Esophagus mucosa (tissue), 1 donor: ENCODE measurements at places on chromosomes 6 and 20.

DNA sequence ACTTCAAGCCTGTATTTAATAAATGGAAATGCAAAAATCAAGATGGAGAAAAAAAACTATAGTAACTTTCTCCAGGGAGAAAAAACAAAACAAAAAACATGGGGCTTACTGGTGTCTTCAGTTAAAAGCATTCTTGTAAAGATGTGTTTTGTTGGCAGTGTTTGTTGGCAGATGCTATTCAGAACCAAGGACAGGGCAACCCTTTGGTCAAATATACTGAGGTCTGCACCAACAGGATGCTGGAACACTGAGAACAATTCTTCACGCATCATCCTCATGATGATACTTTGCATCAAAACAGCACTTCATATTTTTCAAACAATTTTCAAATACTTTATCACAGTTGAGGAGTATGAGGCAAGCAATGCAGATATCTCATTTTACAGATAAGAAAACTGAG lies 63.7 kb upstream of the CBLN4 start:
- ATAC-seq, result no peak

GRCh38 chr6:90610301-90610750 lies 23.5 kb upstream of the MAP3K7 start:
- ATAC-seq, result no peak

- ATAC-seq, result no peak
Observed at GRCh38 chr6:18166312-18167036, 11.3 kb downstream of the KDM1B start.

DNA sequence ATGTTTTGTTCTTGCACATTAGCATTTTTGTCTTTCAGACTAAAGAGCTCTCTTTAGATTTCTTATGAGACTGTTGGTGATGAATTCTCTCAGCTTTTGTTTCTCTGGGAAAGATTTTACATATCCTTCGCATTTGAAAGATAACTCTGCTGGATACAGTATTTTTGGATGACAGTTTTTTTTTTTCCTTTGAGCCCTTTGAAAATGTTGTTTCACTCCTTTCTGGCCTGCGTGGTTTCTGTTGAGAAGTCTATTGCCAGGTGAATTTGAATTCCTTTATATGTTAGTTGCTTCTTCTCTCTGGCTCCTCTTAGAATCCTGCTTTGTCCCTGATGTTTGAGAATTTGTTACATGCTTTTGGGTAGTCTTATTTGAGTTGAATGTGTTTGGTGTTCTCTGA lies 22.2 kb upstream of the KIAA1586 start:
- no peak for ATAC-seq

DNA sequence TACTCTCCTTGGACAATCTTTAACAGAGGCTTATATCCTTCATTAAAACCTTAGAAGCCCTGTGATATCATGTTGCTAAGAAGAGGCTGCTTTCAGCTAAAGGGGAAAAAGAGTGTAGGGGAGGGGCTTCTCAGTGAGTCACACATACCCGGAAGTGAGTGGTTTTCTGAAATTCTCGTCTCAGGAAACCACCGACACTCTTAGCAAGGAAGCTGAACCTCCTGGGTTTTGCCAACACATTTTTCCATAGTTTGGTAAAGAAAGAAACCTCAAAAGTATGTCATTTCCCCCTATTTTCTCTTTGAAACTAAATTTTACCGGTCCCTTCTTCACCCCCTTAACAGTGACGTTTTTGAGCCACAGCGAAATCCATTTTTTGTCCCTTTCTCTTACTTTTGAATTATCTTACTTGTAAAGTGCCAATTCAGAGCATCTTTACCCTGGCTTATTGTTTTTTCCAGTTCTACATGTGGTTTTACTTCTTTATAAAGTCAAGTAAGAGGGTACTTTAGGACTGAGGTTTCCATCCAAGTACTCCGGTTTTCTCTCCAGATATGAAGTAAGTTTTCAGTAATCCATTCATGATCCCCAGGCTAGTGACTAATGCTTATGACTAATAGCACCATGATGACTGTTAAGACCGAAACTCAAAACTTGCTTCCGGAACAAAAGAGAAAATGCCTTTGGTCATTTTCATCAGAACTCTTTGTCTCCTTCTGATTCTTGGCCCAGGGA lies 219.3 kb downstream of the ARHGAP18 start:
- ATAC-seq, result peak; percentile 90

- no peak for ATAC-seq
Observed at GRCh38 chr6:33699131-33699530, 12.4 kb downstream of the UQCC2 start.

GRCh38 chr20:62457098-62457497 lies 18.7 kb downstream of the GATA5 start:
- ATAC-seq, result no peak

- ATAC-seq, result peak; percentile 50
Observed at GRCh38 chr20:10580700-10581099, 93.1 kb downstream of the JAG1 start.

- ATAC-seq, result no peak
Observed at GRCh38 chr6:147046141-147046877, 157.9 kb upstream of the STXBP5 start.

DNA sequence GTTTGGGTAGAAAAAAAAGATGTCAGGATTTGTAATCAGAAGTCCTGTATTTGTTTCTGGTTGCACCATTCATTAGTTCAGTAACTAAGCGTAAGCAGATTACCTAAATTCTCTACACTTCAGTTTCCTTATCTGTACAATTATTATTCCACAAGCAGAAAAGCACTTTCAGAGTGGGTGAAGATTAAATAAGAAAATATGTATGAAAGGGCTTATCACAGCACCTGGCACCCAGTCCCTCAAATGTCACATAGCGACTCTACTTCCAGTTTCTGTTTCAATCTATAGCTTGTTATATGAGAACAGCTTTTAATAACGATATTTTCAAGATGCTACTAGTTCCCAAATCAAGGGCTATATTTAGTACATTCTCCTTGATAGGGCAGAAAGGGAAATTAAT lies 31.4 kb downstream of the RGS17 start:
- ATAC-seq, result no peak

DNA sequence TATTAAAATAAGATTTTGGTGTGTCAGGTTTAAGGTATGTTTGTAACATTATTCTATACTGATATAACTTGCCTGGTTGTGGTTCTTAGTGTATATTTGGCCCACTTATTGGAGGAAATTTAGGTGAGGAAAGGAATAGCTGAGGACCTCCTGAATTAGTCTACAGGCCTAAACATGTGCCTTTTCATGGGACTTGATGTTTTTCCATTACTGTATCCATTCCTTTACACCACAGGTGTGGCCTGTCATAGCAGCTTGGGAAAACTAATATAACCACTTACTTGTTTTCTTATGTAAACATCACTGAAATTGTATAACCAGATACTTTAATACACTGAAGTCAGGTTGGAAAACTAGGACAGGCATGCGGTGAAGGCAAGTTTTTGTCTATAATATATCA lies 27.6 kb downstream of the BCKDHB start:
- no peak for ATAC-seq

GRCh38 chr6:132161283-132161682 lies 210.1 kb upstream of the CCN2 start:
- no peak for ATAC-seq

DNA sequence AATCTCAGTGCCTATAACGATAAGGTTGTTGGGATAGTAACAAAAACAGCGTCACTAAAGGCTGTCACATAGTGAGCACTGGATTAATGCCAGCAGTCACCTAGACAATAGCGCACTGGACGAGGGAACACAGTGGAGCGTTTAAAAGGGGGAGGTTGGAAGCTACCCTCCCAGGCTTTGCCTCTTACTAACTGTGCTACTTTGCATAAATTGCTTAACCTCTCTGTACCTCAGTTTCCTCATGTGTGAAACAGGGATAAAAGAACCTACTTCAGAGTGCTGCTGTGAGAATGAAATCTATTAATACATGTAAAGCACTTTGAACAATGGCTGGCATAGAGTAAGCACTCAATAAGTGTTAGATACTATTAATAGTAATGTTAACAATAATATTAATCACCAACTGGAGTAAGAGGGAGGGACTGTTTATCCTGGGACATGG lies 10.5 kb downstream of the BCL2L1 start:
- peak; percentile 36 for ATAC-seq

GRCh38 chr6:131657222-131657621 lies 20.1 kb downstream of the ENPP3 start:
- no peak for ATAC-seq

DNA sequence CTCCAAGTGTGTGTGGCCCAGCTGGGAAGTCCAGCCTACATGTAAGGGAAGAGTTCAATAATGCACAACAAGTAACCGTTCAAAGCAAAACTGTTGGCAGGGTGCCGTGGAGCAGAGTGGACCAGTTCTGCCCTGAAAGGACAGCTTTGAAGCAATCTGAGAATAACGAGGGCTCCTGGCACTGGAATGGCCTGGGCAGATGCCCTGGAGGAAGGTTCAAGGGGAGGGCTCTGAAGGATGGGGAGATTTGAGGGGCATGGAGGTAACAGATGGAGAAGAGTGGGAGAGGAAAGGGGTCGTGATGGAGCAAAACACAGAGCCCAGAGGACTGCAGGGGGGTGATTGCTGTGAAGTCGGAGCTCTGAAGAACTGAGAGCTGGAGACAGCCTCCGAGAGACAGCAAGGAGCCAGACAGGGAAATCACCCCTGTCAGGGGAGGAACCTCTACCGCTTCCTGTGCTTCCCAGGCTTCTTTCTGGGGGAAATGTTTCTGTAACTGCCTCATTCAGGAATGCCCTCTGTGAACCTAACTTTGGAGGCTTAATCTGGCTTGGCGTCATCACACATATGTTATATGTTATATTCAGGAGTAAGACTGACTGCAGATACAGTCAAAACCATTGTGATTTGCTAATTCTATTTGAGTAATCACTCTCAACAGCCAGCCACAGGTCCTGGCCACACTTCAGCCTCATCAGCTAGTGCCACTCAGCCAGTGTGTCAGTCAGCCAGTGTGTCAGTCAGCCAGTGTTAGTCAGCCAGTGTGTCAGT lies 41.2 kb downstream of the ZC3H12D start:
- ATAC-seq, result no peak

DNA sequence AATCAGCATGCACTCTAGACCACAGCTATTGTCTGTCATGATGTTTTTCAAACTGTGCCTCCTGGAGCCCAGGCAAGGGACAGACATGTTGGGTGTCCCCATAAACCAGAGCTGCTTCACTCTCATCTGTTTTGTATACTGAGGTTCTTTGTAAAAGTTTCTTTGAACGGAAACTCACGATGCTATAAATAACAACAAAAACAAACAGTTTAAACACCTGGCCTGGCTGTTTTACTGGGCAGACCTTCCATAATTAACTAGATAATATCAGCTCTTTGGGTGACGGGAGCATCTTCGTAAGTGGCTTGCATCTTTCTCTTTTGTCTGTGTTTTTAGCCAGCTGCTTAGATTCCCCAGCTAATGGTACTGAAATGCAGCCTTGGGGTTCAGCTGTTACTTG lies 190.3 kb downstream of the ZDHHC14 start:
- ATAC-seq, result no peak

DNA sequence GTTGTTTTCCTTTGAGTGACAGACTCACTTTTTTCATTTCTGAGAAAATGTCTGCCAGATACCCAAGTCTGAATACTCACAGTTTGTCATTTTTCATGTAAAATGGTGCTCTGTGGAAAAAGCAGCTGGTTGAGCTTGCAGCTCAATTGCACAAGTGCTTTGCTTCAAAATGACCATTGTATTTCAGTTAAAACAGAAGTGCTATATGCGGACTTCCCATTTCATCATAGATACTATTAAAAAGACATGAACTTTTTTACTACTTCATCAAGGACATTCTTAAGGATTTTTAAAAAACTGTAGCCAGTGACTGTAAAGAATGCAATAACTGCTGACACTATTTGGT lies 61.5 kb downstream of the KCNS1 start:
- ATAC-seq, result no peak

DNA sequence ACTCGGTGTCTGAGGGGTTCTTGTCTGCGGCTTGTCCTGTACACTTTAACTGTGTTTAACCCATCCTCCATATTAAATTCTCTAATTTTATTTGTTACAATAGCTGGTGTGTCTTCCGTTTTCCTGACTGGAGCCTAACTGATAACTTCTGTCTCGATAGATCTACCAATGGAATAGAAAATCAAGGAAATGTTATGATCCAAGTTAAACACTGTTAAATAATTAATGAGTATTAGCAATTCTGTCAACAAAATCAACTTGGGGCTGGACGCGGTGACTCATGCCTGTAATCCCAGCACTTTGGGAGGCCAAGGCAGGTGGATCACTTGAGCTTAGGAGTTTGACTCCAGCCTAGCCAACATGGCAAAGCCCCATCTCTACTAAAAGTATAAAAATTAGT lies 81.7 kb downstream of the DNAH8 start:
- ATAC-seq, result no peak

DNA sequence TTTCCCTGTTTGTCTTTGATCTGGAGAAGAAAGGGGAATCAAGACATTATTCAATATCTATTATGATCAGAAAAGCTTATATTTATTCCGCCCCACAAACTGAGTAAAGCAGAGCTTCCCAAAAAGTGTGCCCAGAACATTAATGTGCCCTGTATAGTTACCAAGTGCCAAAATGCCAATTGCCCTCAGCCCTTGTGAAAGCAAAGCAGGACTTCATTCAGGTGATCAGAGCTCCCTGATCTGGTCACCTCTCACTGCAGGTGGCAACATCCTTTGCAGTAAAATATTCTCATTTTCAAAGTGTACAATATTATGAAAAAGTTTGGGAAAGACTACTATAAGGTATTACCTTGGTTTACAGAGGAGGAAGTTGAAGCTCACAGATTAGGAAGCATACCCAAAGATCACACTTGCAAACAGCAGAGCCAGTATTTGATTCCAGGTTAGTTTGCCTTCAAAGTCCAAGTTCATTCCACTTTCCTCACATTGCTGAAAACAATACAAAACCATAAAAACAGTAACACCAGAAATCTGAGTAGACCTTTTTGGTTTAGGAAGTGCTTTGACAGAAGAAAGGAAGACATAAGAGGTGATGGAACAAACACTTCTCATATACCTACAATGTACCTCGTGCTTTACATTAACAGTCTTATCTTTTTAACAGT lies 19.6 kb upstream of the GCLC start:
- no peak for ATAC-seq

- ATAC-seq, result no peak
Observed at GRCh38 chr20:4043796-4044195, 28.4 kb upstream of the RNF24 start.
